ENCODE measurements at places on chromosomes 12 and 14. TPM values are rescaled to one million over a fixed set of nuclear protein-coding genes. Genes with fewer than 3 reads are reported as not detected.
A peak's percentile ranks its signal among the peaks of the same experiment; 100 is the strongest.

DNA sequence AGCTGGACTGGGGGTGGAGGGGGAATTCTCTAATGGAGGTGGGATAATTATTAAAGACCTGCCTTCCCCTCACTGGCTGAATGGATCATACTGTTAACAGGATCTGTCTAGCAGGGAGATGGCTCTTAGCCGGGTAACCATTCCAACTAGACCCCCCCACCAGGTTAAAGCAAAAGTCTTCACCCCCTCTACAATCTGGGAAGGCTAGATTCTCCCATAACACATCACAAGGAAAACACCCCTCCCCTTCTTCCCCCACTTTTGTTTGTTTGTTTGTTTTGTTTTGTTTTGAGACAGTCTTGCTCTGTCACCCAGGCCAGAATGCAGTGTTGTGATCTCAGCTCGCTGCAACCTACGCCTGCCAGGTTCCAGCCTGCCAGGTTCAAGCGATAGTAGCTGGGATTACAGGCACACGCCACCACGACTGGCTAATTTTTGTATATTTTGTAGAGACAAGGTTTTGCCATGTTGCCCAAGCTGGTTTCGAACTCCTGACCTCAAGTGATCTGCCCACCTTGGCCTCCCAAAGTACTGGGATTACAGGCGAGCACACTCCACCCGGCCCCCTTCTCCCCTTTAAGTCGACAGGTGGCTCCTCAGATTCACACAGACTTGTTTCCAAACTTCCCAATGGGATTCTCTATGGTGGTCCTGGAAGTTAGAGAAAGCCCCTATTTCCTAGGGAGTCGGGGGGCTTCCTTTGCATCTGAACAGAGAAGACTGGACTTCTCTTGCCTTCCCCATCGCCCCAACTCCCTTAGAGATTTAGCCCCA lies 3.5 kb upstream of the BAZ2A start:
- peak overlapping the region; percentile 90 for H3K27ac ChIP-seq
- peaks cover 20% of the 10 kb centered on the region for H3K36me3 ChIP-seq
- H3K4me3 ChIP-seq: peak overlapping the region; percentile 95
- H3K27me3 ChIP-seq: no peaks in the 10 kb centered on the region

- no peaks in the 10 kb centered on the region for H3K4me1 ChIP-seq
- no peak for DNase-seq
- no peak overlapping the region for H3K4me3 ChIP-seq
- H3K27ac ChIP-seq: no peak overlapping the region
Measured at GRCh38 chr14:35999294-35999693, 173.2 kb downstream of the BRMS1L start.

DNA sequence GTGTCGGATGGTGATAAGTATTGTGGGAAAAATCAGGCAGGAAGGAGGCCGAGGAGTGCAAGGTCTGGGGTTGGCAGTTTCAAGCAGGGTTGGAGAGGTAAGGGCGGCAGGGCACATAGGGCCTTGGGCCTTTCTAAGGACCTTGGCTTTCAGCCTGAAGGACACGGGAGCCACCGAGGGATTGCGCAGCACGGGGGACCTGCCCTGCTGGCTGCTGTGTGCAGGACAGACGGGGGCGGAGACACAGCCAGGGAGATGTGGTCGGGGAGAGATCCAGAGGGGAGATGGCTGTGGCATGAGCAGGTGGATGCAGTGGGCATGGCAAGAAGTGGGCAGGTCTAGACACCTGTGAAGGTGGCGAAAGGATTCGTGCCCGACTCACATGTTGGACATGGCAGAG lies 14.7 kb downstream of the OTUB2 start:
- no peak overlapping the region for H3K27ac ChIP-seq
- H3K4me1 ChIP-seq: peaks cover 5% of the 10 kb centered on the region

DNA sequence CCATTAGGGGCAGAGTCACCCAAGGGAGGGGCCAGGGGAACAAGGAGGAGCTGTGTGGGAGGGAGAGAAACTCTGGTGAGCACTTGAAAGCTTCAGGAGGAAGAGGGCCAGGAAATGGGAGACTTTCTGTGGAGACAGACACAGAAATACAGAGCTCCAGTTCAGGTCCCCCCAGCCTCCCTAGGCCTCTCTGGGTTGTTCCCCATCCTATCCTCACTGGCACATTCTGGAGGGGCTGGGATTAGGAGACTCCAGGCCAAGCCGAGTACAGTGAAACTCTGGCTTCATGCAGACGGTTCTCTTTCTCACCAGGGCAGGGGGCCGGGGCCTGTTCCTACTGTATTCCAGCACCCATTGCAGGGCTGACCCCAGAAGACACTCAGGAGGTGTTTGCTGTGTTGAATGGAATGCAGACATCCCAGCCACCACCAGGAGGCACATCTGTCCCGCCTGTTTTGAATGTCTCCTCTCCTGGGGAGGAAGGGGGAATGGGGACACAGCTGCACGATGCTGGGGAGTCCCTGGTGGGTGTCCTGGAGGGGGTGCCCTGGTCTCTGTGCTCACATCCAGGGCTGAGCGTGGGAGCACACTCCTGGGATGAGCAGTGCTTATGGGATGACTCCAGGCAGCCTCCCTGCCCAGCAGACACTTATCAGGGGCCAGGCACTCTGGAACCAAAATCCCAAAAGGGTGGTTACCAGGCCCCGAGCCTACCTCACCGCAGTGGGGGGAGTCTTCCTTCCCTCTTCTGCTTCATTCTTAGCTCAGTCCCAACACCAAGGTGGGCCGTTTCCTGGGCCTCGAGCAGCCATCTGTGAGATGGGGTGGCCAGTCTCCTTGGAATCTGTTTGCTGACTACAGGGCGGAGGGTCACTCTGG lies 5.5 kb upstream of the KRT84 start:
- peaks cover 24% of the 10 kb centered on the region for H3K4me1 ChIP-seq
- H3K4me3 ChIP-seq: no peak overlapping the region
- H3K36me3 ChIP-seq: no peaks in the 10 kb centered on the region
- H3K27ac ChIP-seq: no peak overlapping the region
- DNase-seq: peak; percentile 67
- no peaks in the 10 kb centered on the region for H3K27me3 ChIP-seq

DNA sequence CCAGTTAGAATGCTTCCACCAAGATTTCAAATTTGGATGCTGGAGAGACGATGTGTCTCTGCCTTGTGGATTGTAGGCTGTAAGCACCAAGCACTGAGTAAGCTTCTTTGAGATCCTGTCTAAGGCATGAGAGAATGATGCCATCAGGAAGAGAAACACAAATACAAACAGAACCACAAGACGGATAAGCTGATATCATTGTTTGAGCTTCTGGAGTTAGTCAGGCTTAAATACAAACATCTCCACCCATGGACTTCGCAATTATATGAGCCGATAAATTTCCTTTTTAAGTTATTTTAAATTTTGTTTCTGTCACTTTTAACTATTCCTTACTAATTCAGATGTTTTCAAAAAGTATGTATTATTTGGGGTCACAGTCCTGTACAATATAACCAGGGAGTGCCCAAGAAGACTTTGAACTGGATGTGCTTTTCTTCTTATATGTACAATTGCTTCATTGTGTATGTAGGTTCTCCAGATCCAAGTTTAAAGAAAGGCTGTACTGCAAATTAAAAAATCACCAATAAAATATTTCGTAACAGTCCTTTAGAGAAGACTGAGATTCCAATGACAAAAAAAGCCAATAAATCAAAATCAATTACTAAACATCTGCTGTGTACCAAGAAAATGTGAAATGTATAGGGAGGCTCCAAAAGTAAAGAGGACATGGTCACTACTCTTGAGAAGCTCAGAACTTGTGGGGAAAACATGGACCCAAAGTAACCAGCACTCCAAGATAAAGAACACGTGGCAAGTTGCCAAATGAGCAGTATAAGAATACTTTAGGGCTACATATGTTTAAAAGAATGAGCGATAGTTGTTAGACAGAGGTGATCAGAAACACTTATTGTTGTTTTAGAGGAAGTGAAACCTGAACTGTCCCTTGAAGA lies 274.1 kb downstream of the ADAMTS20 start:
- H3K36me3 ChIP-seq: peaks cover 6% of the 10 kb centered on the region
- H3K27me3 ChIP-seq: no peaks in the 10 kb centered on the region
- peaks cover 11% of the 10 kb centered on the region for H3K4me1 ChIP-seq

- H3K4me1 ChIP-seq: peaks cover 18% of the 10 kb centered on the region
- no peak overlapping the region for H3K4me3 ChIP-seq
- DNase-seq: no peak
- H3K36me3 ChIP-seq: peaks cover 7% of the 10 kb centered on the region
Measured at GRCh38 chr12:94426049-94426448, 33.6 kb downstream of the CEP83 start.

DNA sequence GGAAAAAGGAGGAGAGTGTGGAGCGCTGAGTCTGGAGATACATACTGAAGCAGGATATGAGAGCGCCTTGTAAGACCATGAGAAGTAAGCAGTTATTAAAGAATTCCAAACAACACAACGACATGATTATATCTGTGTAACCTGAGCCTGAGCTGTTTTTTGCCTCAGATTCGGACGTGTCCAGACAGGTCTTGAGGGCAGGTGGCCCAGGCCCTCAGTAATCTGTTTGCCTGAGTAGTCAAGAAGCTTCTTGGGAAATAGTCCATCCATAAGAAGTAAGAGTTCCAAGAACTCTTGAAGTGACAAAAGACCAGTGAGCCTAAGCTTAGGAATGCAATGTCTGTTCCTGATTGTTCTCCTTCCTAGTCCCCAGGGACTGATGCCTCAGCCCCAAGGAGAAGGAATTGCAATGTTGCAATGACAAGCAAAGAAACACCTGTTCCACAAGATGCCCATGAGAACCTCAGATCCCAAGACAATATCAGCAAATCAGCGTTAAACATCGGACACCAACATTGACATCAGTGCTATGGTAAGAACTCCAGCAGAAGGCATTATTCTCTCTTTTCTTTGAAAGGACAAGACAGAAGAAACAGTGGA lies 34.7 kb upstream of the ADAMTS20 start:
- no peak overlapping the region for H3K27ac ChIP-seq
- H3K36me3 ChIP-seq: no peaks in the 10 kb centered on the region
- H3K4me1 ChIP-seq: no peaks in the 10 kb centered on the region
- no peak overlapping the region for H3K4me3 ChIP-seq

GRCh38 chr12:17976202-17976601 lies 113.8 kb downstream of the RERGL start:
- no peak overlapping the region for H3K27ac ChIP-seq
- H3K4me1 ChIP-seq: no peaks in the 10 kb centered on the region
- peak; percentile 20 for DNase-seq
- H3K36me3 ChIP-seq: peaks cover 4% of the 10 kb centered on the region
- H3K27me3 ChIP-seq: peaks cover 56% of the 10 kb centered on the region
- H3K4me3 ChIP-seq: no peak overlapping the region

- peaks cover 93% of the 10 kb centered on the region for H3K36me3 ChIP-seq
- DNase-seq: no peak
- peaks cover 6% of the 10 kb centered on the region for H3K4me1 ChIP-seq
- H3K27me3 ChIP-seq: no peaks in the 10 kb centered on the region
- H3K27ac ChIP-seq: no peak overlapping the region
Measured at GRCh38 chr12:112149596-112149995, 24.2 kb downstream of the TRAFD1 start.

GRCh38 chr12:69936214-69936731 lies 111.2 kb downstream of the MYRFL start:
- DNase-seq: no peak
- H3K4me3 ChIP-seq: no peak overlapping the region
- no peaks in the 10 kb centered on the region for H3K36me3 ChIP-seq
- H3K4me1 ChIP-seq: no peaks in the 10 kb centered on the region

DNA sequence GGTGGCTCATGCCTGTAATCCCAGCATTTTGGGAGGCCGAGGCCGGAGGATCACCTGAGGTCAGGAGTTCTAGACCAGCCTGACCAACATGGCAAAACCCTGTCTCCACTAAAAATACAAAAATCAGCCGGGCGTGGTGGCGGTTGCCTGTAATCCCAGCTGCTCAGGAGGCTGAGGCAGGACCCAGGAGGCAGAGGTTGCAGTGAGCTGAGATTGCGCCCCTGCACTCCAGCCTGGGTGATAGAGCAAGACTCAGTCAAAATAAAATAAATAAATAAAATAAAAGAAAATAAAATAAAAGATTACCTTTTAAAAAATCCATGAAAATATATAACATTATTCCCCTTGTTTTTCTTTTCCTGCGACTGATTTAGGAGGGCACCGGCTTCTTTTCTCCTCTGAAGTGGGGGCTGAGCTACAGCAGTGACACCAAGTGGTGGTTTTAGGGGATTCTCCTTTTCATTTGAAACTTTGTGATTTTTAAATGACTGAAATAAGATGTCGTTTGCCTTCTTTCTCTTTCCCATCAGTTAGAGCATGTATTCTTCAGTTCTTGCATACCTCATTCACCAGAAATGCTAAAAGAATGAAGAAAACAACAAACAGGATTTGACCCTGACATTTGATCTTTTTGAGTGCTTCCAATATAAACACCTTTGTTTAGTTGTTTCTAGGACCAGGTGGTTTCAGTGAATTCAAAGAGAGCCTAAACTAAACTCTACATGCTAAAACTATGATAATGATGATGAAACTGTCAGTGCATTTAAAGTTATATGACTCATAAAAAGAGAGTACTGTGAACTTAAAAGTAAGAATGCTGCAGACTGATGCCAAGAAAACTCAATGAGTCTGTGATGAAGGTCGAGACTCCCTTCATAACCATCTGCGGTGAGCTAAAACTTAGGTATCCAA lies 22.6 kb upstream of the PKP2 start:
- peak overlapping the region; percentile 99 for H3K27ac ChIP-seq
- DNase-seq: peak; percentile 76
- peaks cover 54% of the 10 kb centered on the region for H3K4me1 ChIP-seq
- H3K4me3 ChIP-seq: peak overlapping the region; percentile 52
- H3K36me3 ChIP-seq: no peaks in the 10 kb centered on the region
- no peaks in the 10 kb centered on the region for H3K27me3 ChIP-seq

DNA sequence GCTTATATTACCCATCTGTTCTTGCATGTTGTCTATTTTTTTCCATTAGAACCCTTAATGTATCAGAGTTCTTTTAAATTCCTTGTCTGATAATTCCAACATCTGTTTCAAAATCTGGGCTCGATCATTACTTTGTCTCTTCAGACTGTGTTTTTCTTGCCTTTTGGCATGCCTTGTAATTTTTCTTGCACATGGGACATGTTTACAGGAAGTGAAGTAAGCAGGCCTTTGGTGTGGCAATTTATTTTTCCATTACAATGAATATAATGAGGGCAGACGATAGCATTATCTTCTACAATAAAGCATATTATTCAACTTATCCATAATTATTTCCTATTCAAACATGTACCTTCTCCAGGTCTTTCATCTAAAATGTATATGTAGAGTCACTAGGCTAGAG lies 48.3 kb downstream of the STXBP6 start:
- H3K27me3 ChIP-seq: no peaks in the 10 kb centered on the region
- H3K4me3 ChIP-seq: no peak overlapping the region
- H3K4me1 ChIP-seq: peaks cover 8% of the 10 kb centered on the region
- no peak overlapping the region for H3K27ac ChIP-seq

The TPPP2 gene
- total RNA-seq: not detected

The LIN7A gene
- total RNA-seq: not detected

The FGD6 gene
- 25.1 TPM for total RNA-seq

The SLC5A8 gene
- not detected for total RNA-seq

The KRT71 gene
- total RNA-seq: not detected

The MEG3 gene
- total RNA-seq: not detected

The DHRS2 gene
- total RNA-seq: 1.1 TPM
